ENCODE measurements at places on chromosomes 5 and 9.

DNA sequence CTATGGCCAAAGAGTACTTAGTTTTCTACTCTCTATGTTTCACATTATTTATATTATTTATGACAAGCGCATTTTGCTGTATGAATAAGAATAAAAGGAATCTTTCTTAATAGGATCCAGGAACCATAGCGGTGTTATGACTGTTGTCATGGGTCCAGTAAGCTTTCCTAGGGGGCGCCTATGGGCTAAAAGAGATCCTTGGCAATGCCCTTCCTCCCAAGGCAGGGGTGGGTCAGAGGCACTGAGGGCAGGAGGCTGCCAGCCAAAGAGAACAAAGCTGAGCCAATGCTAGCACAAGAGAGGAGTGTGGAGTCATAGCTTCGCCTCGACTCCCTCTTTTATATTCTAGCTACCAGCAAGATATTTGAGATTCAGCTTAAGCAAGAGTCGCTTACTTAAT lies 98.4 kb upstream of the GNAQ start:
- no peak for DNase-seq

GRCh38 chr5:2222246-2222992 lies 339.7 kb upstream of the IRX4 start:
- no peak for DNase-seq

- no peak for DNase-seq
Observed at GRCh38 chr5:88746438-88746882, 136.5 kb downstream of the MEF2C start.

DNA sequence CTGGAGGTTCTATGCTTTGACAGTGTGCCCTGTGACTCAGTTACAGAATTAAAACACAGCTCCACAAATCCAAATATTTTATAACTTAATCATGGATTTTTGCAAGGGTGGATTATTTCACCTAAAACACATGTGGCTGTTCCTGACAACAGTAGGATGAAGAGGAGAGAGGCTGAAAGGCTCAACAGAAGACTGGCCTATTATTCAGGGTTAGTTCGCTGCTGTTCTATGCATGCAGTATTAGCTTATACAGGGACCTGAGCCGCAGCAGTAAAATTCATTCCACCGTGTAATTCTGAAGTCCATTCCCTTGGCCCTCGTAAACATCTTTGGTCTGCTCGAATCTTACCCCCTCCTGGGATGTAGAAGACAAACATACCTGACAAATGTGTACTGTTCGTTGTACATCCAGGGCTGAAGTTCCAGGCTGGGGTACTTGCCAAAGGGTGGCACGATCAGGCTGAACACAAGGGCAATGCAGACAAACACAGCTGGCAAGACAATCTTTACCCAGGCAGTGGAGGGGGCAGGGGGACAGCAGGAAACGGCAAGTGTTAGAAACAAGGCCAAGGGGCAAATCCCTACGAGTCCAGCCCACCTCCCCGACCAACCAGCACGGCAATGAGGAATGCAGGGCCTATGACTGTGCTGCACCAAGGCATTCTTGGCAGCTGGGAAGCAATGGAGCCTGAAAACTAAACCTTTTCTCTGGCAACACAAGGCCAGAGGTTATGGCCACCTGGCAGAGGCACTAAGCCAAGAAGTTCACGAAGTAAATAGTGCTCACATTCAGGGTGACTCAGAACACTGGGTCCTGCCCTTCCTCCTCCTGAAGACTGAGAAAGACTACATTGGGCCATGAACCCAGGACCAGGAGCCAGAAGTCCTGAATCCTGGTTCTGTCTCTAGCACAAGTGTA lies 46.8 kb downstream of the NIPSNAP3B start:
- DNase-seq, result no peak

DNA sequence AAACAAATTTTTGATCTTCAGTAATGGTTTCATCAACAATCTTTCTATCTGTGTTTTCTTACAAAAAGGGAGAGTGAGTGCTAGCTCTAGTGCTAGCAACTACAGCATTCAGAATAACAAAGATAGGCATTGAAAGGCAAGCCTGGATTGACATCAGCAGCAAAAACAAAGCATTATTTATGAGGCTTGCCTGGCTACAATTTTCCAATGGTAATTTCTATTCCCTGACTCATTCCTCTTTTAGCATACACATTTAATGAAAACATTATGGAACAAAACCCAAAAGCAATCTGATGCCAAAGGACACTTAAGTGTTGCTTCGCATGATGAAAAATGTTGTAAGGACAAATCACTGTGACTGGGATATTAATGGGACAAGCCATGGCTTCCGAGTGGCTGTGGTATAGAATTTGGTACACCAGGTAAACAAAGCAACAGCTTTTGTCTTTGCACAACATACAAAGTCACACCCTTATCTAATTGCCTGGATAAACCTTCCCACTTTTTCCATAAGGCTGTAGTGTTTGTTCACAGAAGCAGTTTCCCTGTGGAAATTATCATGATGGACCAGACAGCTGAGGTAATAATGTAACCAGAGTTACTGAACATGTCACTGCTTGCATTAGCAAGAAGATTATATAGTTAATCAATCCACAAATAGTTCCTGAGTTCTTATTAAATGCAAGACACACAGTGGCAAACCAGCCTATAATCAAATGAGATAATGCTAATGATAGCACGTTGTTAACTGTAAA lies 179.8 kb upstream of the EDIL3 start:
- no peak for DNase-seq

DNA sequence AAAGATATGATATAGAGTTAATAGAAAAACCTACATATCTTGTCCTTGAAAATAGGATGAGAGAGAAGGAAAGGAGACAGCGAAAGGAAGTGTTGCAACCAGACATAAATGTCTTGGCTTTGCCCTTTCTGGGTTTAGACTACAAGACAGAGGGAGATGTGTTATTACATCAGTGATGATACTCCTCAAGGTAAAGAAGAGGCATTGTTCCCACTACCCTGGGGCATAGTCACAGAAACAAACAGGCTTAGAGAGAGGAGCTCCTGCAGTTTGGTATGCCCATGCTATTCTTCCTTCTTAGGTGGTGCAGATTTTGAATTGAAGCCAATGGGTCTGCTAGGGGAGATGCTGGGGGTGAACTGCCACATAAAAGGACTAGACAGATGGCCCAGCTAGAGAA lies 166.8 kb upstream of the RFX3 start:
- no peak for DNase-seq

DNA sequence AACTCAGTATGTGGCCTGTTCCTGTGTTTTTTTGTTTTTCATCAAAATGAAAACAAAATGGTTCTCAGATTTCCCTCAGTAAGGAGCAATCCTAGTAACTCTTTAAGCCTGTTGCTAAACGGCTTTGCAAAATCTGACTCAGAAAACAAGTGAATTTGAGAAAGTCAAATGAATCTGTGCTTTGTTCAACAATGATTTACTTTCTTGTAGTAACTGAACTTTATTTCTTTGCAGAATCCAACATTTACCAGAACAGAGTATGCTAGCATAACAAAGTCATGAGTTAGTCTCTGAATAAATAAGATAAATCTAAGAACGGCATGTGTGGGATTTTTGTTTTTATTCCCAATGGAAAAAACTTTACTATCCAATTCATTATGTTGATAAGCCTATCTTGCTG lies 93.8 kb downstream of the OXCT1 start:
- no peak for DNase-seq

- no peak for DNase-seq
Observed at GRCh38 chr5:17224858-17225511, 7.6 kb downstream of the BASP1 start.

DNA sequence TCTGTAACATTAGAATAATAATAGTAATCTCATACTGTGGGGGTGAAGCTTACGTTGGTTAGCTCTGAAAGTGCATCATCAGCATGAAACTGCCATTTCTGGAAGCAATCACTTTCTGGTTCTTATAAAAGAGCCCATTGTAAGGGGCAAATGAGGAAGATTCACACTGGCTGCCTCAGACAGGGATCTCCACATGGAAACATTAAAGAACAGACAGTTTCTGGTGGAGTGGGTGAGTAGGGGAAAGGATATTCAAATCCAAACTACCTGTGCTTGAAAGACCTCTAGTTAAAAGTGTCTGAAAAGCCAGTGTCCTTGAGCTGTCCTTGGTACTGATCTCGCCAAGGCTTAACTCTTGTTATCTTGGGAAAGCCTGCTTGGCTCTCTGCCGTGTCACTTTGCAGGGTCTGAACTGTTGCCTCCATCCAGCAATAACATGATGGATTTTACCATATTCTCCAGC lies 19.1 kb upstream of the SLC31A2 start:
- DNase-seq, result peak; percentile 20

GRCh38 chr9:13934416-13934815 lies 379.5 kb downstream of the NFIB start:
- DNase-seq, result no peak

- DNase-seq, result no peak
Observed at GRCh38 chr9:29999645-30000044, 2384.8 kb upstream of the ACO1 start.

DNA sequence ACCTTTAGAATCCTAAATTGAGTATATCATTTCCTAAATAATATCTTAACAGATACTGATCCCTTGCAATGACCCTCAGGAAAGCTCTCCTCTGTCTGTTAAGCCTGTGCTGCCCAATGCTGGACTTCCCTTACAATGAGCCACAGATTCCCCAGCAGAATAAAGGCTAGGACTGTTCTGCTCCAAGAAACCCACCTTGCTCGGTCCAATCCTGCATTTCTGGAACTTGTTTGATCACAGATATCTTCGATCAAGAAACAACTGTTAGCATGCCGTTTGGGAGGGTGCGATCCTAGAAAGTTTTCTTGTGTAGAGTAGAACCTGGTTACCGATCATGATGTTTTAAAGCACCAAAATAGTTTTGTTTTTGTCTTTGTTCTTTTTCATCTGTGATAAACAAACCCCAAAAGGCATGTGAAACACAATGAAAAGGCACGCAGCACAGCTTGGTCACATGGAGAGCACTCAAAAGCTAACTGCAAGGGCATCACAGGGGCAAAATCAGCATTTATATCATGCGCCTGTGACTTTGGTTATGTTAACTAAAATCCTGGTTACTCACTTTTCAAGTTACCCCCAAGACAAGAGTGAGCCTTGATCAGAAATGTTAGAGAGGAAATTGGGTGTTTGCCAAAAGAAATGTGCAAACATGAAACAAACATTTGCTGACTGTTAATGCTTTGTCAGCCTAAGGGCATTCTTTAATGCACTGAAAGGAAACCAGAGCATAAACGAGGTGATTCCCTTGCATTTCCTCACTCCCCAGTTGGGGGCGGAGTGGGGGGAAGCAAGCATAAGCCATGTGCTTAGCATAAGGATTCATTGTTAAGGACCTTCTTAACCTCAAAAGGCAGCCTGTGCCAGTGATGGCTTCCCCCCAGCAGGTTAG lies 61.9 kb upstream of the ADAMTS16 start:
- DNase-seq, result no peak

- peak; percentile 9 for DNase-seq
Observed at GRCh38 chr5:141814064-141814964, 63.9 kb downstream of the PCDH1 start.

GRCh38 chr5:16549491-16550206 lies 67.1 kb downstream of the RETREG1 start:
- DNase-seq, result no peak

DNA sequence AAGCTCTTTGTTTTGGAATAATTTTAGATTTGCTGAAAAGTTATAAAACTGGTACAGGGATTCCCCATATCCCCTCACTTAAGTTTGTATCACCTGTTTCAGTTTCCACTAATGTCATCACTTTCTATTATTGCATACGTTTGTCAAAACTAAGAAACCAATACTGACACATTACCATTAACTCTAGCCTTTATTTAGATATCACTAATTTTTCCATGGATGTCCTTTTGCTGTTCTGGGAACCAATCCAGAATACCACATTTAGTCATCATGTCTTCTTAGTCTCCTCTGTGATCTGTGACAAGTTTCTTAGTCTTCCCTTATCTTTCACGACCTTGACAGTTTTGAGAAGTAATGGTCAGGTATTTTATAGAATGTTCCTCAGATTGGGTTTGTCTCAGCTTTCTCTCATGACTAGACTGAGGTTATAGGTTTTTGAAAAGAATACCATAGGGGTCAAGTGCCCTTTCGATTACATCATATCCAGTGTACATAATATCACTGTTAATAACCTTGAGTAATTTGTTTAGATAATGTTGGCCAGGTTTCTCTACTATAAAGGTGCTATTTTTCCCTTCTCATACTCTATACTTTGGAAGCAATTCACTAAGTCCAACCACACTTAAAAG lies 51.9 kb upstream of the NMUR2 start:
- no peak for DNase-seq

GRCh38 chr5:181188700-181189362 lies 16.2 kb downstream of the TRIM7 start:
- peak; percentile 81 for DNase-seq

GRCh38 chr5:41636605-41637004 lies 126.2 kb upstream of the PLCXD3 start:
- no peak for DNase-seq

- DNase-seq, result no peak
Observed at GRCh38 chr9:116152390-116152789, 1.2 kb upstream of the PAPPA start.

DNA sequence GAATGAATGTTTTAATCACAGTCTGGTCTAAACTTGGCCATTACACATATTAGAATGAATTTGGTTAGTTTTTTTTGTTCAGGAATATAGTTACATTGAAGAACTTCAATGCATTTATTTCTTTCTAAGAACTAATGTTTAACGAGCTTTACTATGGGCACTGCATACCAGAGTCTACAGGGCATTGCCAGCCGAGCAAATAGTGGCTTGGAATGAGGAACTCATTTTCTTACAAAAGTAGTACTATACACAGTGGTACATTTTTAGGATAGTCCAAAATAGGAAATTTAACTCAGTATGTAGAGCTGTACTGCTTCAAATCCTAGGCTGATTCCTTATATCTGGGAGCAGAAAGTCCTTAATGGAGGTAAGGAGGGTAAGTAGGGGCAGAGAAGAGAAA lies 155.4 kb downstream of the CARTPT start:
- DNase-seq, result no peak

- no peak for DNase-seq
Observed at GRCh38 chr5:148467958-148468357, 84.2 kb downstream of the FBXO38 start.

DNA sequence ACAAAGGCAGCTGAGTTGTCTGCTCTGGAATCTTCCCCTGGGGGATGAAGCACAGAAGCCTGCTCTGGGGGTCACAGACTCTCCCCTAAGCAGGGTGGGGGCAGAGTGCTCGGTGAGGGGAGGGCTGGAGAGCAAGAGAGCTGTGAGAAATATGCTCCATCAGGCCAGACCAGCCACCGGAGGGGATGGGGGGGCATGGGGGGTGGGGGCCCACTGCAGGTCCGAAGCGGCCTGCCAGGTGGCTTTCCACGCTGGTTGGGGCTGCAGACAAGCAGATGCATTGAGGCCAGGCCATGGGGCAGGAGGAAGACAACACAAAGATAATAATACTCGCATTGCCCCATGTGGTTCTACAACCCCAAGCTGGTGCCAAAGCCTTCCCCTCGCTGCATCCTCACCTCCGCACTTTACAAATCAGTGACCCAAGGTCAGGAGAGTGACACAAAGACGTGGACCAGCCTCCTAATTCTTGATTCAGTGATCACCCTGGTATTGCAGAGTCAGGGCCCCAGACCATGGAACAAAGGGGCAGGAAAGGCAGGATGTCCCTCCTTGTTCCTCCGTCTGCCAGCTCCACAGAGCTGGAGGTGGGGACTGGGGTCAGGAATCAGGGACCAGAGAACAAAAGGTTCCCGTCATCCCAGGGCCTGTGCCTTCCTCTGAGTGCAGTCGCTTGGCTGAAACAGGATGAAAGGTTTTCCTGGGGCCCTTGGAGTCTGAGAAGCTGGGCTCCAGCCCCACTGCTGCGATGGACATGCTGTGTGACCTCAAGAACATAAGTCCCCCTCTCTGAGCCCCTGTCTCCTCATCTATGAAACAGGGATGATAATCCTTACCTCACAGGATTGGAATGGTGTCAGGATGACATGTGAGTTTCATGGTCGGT lies 37.2 kb upstream of the GABRP start:
- no peak for DNase-seq
